ENCODE measurements at places on chromosomes 13 and 19.

DNA sequence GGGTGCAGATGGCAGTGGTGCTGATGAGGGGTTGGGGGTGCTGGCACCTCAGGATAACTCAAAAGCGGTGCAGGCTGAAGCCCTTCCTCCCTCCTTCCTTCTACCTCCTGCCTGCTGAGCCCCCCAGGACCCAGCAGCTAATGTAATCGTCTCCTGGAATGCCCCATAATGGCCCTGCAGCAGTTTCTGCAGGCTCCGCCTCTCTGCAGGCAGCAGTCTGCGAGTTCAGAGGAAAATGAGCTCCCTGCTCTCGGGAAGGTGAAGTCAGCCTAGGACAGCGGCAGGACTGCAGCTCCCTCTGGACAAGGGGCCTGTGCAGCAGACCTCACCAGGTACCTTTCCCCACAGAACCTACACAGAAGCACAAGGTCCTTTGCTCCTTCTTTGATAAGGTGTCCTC lies 130.9 kb downstream of the ZDHHC20 start:
- DNase-seq: no peak

DNA sequence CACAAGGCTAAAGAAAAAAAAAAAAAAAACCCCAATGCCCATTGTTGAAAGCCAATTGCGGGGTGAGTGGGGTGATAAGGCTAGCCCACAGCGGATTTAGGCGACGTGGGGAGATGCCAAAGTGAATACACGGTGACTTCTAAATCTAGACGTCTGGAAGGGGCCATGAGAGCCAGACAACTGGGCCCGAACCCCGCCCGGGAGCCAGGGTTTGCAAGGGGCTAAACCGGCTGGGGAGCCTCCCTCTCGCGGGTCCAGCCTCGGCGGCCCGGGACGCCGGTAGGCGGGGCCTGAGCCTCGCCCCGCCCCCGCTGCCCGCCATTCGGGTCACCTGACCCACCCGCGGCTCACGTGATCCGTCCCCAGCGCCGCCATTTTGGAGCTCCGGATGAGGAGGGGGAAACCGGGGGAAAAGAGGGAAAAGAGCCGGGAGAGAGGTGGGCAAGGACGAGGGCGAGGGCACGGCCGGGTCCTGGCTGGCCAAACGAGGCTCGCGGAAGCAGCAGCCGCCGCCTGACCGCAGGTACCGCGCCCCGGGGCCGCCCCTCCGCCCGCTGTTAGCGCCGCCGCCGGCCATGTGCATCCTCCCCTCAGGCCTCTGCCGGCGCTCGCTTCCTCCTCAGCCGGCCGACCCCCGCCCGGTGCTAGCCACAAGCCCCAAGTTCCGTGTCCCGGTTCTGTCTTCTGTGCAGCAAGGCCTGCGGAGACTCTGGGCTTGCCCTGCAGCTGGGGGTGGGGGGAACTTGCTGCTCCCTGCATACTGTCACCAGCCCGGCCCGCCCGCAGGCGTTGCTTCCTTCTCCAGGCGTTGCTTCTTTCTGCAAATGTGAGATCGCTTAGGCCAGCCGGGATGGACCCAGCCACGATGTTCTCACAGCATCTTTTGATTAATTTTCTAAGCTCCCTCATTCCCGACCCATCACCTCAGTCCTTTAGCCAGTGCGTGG lies at the start of gene ZNF507:
ZNF507 (plus strand) TSS at position 350 of the 947 bp plus-strand sequence. CDS start 7,221 bp downstream, outside the sequence.
- peak; percentile 85 for DNase-seq

DNA sequence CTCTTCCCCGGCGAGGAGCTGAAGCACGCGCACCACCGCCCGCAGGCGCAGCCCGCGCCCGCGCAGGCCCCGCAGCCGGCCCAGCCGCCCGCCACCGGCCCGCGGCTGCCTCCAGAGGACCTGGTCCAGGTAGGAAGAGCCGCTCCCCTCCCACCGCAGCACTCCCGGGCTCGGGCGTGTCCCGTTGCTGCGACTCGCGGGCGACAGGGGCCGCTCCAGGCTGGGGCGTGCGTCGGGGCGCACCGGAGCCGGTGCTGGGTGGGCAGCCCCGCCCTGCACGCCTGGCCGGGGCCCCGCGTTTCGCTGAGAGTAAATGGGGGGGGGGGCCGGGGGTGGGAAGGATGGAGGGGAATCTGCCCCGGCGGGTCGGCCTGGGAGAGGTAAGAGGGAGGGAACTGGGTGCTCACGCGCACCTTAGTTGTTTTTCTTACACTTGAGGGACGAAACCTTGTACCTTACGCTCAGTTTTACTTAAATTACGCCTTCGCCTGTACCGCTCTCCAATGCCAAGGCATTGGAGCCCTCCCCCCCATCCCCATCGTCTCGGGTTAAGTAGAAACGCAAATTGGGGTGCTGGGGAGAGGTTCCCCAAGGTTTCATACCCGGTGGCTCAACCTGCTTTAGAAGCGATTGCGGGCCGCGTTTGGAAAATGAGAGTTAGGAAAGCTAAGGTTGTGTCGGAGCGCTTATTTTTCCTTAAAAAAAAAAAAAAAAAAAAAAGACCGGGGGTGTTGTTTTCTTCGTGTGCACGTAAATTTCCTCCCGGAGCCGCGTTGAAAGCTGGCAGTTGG lies 850 bp downstream of the KLF5 start:
- DNase-seq: no peak

DNA sequence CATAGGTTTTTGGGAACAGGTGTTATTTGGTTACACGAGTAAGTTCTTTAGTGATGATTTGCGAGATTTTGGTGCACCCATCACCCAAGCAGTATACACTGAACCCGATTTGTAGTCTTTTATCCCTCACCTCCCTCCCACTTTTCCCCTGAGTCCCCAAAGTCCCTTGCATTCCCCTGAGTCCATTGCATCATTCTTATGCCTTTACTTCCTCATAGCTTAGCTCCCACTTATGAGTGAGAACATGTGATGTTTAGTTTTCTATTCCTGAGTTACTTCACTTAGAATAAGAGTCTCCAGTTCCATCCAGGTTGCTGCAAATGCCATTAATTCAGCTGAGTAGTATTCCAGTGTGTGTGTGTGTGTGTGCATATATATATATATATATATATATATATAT lies 97.2 kb upstream of the EDNRB start:
- no peak for DNase-seq

DNA sequence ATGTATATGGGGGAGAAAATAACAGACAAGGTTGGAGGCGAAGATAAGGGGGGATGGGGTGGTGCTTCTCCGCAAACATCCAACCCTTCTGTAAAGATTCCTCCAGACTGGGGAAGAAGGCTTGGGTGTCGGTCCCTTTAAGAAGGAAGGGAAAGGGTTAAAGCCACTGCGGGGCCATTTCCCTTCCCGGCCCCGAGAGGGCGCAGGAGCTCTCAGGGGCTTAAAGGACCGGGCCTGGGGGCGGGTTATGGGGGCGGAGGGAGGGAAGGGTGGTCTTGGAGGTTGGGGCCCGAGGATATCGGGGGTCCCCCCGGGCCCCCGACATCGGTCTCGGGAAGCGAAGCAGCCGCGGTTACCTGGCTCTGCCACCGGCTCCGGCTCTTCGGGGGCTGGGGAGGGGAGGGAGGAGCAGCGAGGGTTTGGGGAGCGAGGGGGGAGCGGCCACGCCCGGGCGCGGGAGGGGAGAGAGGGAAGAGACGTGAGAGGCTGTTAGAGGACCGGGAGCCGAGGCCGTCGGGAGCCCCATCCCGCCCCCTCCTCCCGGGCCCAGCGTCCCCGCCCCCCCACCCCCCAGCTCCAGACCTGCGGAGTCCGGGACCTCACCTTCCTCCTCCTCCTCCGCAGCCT lies 2.8 kb downstream of the TNNT1 start:
- DNase-seq: no peak

- DNase-seq: no peak
Observed at GRCh38 chr13:112203614-112204013, 136.7 kb downstream of the SOX1 start.

GRCh38 chr13:45207319-45207718 lies 6.5 kb upstream of the KCTD4 start:
- DNase-seq: no peak

GRCh38 chr13:103187721-103188156 lies 121.5 kb upstream of the SLC10A2 start:
- no peak for DNase-seq

GRCh38 chr19:17052439-17052838 lies 22.8 kb downstream of the HAUS8 start:
- peak; percentile 17 for DNase-seq

DNA sequence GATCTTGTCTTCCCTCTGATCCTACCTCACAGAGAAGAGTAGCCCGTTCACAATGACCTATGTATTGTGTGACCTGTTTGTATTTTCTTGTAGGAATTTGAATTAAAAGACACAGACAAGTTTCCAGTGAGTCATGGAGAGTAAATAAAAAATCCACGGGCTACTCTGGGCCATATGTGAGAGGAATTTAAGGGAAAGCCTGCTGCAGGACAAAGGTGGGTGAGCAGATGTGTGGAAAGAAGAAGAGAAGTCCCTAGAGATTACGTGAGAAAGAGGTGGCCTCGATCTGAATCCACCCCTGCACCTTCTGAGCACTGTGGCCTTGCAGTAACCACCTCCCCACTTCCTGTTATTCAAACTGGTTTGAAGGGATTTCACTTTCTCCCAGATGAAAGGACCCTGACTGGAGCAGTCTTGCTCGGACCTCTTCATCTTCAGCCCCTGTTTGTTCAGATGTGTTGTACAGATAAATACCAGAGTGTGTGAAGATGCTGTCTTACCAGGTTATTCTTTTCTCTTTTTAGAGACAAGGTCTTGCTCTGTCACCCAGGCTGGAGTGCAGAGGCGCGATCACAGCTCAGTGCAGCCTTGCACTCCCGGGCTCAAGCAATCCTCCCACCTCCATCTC lies 205.4 kb downstream of the PDS5B start:
- DNase-seq: no peak

DNA sequence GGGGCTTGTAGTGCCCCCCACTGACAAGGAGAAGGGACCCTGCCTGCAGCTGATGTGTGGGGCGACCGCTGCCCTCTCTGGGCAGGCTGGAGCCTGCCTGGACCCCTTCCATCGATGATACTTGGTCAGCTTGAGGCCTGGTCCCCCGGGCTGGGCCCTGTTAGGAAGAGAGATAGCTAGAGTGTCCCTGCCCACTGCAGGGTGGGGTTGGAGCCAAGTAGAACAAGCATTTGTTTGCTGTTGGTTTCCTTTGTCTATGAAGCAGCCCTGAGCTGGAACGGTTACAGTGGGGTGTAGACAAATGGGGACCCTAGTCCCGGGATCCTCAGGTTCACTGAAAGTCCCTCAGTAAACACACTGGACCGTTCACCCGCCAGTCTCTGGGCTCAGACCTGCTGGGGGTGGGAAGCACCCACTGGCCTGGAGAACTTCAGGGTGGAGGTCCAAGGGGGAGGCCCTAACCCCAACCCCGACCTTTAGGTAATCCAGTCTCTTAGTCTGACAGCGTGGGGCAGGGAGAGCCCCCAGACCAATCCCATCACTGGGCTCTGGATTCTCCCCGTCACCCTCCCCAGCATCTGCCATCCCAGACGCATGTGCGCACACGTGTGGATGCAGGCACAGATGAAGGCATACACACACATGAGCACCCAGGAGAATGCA lies 204.8 kb upstream of the ZNF536 start:
- no peak for DNase-seq

DNA sequence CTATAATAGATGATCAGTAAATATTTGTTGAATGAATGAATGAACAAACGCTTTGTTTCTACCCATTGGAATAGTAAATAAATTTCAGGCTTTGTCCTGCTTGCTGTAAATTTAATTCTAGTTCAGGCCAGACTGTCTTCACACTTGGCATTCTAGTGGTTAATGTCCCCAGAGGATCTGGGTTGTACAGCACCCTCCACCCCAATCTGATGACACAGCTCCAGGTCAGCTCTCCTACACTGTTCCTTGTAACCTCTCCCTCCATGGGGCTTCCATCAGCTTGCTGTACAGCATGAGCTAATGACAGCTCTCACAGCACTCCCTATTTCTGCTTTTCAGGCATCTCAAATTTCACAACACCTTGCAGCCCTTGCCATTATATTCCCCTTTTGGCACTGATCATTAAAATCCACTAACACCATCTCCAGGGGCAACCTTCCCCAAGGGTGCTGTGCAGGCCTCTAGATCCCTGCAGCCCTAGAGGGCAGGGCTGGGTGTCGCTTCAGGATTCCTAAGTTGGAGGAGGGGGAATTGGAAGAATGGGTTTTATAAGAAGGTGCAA lies 12.7 kb upstream of the KL start:
- DNase-seq: no peak

- no peak for DNase-seq
Observed at GRCh38 chr19:22600690-22601648, 33.2 kb upstream of the ZNF492 start.

GRCh38 chr19:3398900-3399278 lies 32.5 kb downstream of the NFIC start:
- no peak for DNase-seq

GRCh38 chr13:110706570-110707372 lies 855 bp upstream of the CARS2 start:
- DNase-seq: no peak

- no peak for DNase-seq
Observed at GRCh38 chr13:93079294-93079693, 147.3 kb upstream of the GPC6 start.

- DNase-seq: no peak
Observed at GRCh38 chr19:6720369-6721137, at the start of gene C3. C3 (minus strand) TSS chr19:6720650; CDS start chr19:6720589, 61 bp downstream.

- DNase-seq: no peak
Observed at GRCh38 chr19:289651-290371, 1.4 kb downstream of the PLPP2 start.

DNA sequence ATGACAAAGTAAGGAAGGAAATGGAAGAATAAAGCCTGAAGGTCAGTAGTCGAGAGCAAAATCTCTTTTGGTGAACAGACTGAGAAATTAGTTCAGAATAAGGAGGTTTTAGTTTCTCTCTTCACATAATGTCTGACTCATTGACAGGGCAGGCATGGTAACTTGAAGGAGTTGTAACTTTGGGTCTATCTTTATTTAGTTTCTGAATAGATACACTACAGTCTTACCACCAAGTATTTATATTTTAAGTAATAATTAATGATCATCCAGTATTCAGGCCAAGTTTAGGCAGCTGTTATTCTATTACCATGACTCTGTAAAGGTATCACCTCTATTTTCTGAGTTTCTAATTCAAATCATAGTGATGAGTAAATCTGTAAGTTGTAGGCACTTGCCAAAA lies 219.9 kb downstream of the SPRY2 start:
- DNase-seq: no peak

GRCh38 chr19:45640849-45641273 lies 1.7 kb upstream of the EML2 start:
- no peak for DNase-seq

GRCh38 chr13:80923907-80924306 lies 583.0 kb upstream of the SPRY2 start:
- DNase-seq: no peak

DNA sequence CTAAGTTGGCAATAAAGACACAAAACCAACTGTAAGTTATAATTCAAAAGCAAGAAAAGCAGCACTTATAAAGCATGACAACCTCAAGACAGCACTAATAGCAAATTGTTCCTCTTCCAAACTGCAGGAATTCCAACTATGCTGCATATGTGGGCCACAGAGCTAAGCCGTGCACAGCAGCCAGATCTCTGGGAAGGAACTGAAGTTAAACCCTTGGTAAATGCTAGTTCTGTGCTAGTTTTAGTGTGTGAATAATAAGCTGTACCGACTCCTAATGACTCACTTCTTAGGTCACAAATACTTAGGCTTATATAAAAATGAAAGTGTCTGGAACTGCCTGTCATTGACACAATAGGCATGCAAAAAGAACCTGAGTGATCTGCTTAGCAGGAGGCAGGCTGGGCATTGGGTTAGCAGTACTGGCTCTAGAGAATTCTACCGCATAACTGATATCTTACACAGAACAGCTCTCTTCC lies 21.2 kb upstream of the GTF3A start:
- DNase-seq: no peak

- no peak for DNase-seq
Observed at GRCh38 chr13:83810136-83810535, 72.1 kb downstream of the SLITRK1 start.

GRCh38 chr13:93505104-93505952 lies 278.7 kb downstream of the GPC6 start:
- no peak for DNase-seq
